ENCODE measurements at places on chromosomes 5 and 9.

DNA sequence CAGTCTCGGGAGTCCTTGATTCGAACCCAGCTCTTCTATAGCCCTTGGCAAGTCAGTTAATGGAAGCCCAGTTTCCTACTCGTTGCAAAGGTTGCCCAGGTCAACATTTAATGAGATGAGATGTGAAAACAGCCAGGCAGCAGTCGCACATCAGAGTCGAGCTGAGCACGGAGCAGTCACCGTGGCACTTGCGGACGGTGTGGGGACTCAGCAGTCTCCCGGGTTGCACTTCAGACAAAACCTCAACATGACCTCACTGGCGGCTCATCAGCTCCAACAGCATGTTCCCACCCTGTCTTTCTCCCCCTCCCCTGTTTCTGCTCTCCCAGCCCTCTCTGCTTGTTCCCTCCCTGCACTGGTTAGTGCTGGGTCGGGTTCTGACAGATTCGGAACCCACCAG is 35.8 kb downstream of the UBE2QL1 start:
- DNase-seq, result no peak

GRCh38 chr5:40235471-40236400 is 444.0 kb upstream of the PTGER4 start:
- no peak for DNase-seq

DNA sequence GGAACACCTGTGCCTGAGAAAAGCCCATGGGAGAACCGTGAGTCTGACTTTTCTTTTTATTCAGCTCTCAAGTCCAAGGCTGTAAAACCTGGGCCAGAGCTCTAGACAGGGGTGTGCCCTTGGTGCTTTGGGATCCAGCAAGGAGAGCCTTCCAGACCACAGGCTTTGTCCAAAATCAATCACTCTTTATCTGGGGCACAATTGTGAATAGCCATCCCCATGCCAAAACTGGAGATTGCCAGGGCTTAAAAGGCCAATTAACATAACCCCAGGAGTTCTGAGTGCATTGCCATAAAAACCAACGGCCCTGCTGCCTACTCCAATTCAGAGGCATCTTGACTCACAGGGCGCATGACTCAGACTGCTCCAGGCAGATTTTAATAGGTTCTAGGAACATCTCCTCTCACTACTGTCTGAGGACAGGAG is 391.8 kb downstream of the ARHGEF28 start:
- no peak for DNase-seq

GRCh38 chr5:50953290-50953689 is 286.9 kb downstream of the PARP8 start:
- no peak for DNase-seq

GRCh38 chr5:96522635-96523355 is 89.7 kb upstream of the PCSK1 start:
- no peak for DNase-seq

DNA sequence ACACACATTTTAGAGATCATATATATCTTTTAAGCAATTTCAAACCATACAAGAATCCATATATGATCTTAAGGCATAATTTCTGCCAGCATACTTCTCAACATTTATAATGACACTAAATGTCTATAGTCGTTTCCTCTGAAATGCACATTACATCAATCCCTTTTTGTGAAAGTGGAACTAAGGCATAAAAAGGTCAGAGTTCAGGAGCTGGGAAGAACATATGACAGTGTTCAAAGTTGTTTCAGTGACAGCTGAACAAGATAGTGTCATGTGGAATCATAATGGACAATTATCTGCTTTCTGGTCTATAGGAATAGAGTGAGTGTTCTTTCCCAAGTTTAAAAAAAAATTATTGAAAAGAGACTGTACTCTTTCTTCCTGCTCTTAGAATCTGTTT is 2.4 kb upstream of the MOB3B start:
- no peak for DNase-seq

DNA sequence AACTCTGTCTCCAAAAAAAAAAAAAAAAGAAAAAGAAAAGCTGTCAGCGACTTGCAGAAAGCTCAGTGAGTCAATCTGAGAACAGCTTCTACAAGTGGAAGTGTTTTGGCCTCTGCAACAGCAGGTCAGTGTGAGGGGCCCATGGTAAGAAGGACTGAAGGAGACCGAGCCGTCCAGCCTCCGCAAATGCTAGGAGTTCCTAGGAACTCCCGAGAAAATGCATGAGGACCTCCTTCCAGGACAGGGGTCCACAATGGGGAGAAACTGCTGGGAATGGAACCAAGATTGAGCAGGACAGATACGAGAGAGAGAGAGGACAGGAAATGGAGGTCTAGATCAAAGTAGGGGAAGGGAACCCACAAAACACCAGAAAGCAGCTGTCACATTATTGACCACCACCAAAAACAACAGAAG is 180.5 kb downstream of the CRB2 start:
- DNase-seq, result no peak

- no peak for DNase-seq
Observed at GRCh38 chr9:77463151-77463550, 185.0 kb downstream of the GNA14 start.

Measured in activated CD4-positive, alpha-beta T cell treated with anti-CD3 and anti-CD28 coated beads, Interleukin-2, amount 50 U/mL, for 24 hours (primary cell).